ENCODE measurements at places on chromosomes 2 and 18.

- no peak for DNase-seq
These were observed 401.7 kb upstream of the CELF4 start for GRCh38 chr18:37967261-37967660.

GRCh38 chr2:234193977-234194563 lies 143.6 kb downstream of the SPP2 start:
- DNase-seq = no peak

- DNase-seq = no peak
These were observed 89.9 kb upstream of the PELI1 start for GRCh38 chr2:64234150-64234549.

DNA sequence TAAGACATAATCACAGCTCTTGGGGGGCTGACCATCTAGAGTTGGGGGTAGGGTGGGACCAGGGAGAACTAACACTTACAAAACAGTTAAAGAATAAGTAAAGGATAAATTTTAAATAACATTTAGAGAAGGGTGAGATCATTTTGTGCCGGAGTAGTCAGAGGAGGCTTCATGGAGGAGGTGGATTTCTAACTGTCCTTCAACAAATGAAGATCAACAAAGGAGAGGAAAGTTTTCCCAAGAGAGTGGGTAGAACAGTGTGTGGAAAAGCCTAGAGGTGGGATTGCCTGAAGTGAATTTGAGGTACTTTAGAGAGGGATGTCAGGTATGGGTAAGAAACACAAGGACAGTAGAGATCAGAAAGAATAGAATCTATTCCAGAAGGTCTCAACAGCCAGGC lies 7.3 kb downstream of the PROKR1 start:
- DNase-seq = no peak

DNA sequence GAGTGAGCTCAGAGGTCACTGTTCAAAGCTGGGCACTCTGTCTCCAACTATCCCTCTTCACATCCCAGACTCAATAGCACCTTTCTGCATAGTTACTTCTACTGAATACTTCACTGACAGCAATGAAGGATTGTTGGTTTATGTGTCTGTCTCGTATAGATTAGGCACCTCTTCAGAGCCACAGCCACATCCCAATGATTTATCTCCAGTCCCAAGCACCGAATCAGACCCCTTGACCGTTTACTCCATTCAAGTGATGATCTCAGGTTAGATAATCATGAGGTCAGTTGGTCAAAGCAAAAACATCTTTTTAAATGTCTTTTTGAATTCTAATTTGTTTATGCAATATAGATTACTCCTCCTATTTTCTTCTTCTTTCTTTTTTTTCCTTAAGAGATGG lies 14.7 kb downstream of the NEDD4L start:
- no peak for DNase-seq

DNA sequence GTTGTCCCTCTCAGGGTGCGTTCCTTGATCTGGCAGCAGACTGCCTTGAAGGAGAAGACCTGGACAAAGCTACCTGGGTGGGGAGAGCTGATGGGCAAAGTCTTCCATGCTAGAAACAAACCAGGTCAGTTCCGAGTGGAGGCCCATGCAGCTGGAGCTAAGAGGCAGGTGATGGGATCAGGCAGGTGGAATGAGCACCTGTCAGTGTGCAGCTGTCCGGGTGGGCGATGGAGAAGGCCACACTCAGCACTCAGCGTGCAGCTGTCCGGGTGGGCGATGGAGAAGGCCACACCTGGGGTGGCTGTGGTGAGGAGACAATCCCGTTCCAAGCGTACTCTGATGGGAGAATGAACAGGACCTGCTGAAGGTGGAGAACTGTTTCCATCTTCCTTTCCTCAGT lies 237.3 kb upstream of the MYT1L start:
- no peak for DNase-seq

- no peak for DNase-seq
These were observed 182.4 kb upstream of the ERBB4 start for GRCh38 chr2:212721026-212721451.

GRCh38 chr2:205288686-205289085 lies 393.6 kb upstream of the NRP2 start:
- DNase-seq = no peak

GRCh38 chr2:222180619-222181018 lies 118.2 kb downstream of the PAX3 start:
- no peak for DNase-seq

Measured in GM19239 (cell line).